ENCODE measurements at places on chromosomes 13 and 19.

DNA sequence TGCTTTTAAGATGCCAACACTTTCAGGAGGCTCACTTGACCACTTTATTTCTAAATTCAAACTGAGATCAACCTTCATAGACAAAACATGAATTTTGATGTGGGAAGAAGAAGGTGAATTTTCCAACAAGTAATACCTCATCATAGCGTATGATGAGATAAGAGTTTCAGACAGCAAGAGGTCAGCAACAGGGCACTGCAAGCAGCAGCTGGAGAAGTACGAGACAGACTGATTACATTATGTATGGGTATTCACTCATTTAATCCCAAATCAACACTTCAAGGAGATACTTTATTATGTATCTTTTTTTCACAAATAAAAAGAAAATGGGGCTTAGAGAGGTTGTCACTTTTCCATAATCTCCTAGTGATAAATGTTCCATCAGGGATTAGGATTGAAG, 389.8 kb downstream of the TBC1D4 start:
- no peak for DNase-seq

DNA sequence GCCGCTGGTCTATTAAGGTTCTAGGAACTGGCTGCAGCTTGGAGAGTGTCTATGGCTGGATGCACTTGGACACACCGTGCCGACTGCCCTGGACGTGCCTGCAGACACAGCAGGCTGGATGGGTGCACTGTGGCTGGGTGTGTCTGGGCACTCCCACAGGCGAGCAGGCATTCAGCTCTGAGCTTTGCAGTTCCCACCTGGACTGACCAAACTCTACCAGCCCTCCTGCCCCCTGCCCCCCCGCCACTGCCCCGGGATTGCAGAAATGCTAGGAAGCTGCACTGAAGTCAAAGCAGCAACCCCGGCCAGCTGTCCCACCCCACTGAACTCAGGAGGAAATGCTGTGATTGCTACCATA, 7.0 kb upstream of the LRP3 start:
- DNase-seq = no peak

- DNase-seq = no peak
These were observed 60.8 kb upstream of the IPO5 start for GRCh38 chr13:97892717-97893116.

DNA sequence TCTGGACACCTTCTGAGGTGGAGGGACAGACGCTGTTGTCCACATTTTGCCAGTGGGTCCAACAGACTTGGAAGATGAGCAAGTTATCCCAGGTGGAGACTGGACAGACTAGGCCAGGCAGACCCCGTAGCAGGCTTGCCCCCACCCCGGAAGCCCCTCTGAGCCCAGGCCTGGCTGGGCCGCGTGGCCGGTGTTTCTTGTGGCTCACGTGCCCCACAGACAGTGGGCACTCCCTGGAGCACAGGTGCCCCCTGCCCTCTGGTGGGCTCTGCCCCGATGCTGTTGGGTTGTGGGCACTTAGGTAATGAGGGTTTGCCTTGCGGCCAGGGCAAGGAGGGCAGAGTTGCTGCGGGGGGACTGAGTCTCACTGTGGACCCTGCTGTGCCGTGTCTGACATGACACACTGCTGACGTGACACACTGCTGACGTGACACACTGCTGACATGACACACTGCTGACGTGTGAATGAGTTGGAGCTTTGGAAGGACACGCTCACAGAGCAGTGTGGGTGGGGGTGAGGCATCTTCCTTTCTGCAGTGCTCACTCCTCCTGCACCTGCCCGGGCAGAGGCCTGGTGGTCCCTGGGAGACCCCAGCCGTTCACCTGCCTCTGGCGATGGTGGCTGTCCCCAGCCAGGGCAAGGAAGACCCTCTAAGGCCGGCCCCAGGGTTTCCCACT, 25.1 kb downstream of the DOT1L start:
- no peak for DNase-seq

- DNase-seq = no peak
These were observed 699 bp downstream of the PTOV1 start for GRCh38 chr19:49851456-49852259.

- no peak for DNase-seq
These were observed 26.4 kb downstream of the CDK8 start for GRCh38 chr13:26280295-26280694.

GRCh38 chr19:54431255-54431838, 16.1 kb downstream of the TTYH1 start:
- no peak for DNase-seq

- no peak for DNase-seq
These were observed 12.7 kb upstream of the GAS6 start for GRCh38 chr13:113876346-113877148.

- peak; percentile 40 for DNase-seq
These were observed 9.9 kb upstream of the ACSBG2 start for GRCh38 chr19:6125571-6125989.

- DNase-seq = no peak
These were observed 727 bp downstream of the CERS1 start for GRCh38 chr19:18895038-18895823.

DNA sequence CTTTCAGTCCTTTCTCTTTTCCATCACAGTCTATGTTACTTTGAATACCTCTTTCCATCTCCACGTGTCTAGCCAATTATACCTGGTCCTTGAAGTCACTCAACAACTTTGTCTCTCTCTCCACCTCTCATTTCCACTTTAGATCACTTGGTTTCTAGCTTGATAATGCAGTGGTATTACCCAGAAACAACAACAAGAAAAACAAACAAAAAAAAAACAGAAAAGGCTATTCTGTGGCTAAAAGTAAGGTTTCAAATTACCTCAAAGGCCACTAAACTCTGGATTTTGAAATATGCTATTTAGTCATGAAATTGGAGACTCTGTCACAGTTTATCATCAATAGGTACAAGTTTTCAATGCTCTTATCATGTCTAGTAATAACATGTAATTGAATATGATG, 184.8 kb downstream of the PCDH9 start:
- DNase-seq = no peak

- no peak for DNase-seq
These were observed 103.5 kb upstream of the SPRY2 start for GRCh38 chr13:80444240-80445015.

DNA sequence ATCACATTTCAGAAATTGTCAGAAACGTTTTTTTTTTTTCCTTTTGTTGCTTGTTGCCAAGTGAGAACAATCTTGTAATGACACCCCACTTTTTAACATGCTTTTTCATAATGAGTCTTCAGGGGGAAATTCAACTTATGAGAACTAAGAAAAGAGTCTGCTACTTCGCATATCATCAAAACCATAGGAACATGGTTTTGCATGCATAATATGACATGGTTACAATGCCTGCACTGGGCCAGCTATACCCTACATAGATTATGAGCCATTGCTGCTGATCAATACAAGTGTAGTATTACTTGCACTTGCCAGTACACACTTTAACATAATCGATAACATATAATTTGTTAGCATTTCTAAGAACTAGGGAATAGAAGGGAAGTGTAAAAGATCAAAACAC, 191.0 kb upstream of the NBEA start:
- DNase-seq = no peak

- DNase-seq = no peak
These were observed 46.4 kb downstream of the SOX1 start for GRCh38 chr13:112113348-112113747.

- no peak for DNase-seq
These were observed 2.9 kb downstream of the ANKRD27 start for GRCh38 chr19:32671883-32672593.

DNA sequence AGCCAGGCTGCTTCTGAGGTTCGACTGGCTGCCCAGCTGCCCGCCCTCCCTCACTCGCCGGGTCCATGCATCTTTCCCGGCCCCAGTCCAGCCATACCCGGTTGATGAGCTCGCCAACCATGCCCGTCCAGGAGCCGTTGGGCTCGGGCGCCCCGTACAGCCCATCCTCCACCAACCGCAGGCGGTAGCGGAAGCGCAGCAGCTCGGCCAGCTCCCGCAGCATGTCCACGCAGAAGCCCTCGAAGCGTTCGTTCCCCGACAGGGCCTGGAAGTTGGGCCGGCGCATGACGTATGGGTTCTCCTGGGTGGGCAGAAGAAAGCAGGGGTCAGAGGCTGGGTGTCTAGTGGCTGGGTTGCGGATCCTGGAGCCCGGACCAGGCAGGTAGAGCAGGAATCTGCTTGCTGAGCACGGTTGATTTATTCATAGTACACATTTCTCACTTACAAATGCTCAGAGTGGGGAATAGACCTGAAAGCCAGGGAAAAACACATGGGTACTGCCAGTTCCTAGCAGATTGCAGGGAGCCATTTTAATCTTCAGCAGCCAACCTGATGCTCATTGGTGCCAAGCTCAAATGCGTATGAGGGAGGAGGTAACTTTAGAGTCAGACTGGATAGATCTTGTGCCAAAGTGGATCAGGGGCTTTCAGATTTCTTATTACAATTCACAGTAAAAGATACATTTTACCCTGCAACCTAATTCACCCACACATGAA, 27.4 kb downstream of the GRIK5 start:
- no peak for DNase-seq

GRCh38 chr19:19278315-19278714, 5.2 kb upstream of the TM6SF2 start:
- no peak for DNase-seq

GRCh38 chr13:31001647-31002046, 69.2 kb downstream of the TEX26 start:
- DNase-seq = no peak

GRCh38 chr13:42996584-42996983, 4.5 kb upstream of the EPSTI1 start:
- DNase-seq = no peak

DNA sequence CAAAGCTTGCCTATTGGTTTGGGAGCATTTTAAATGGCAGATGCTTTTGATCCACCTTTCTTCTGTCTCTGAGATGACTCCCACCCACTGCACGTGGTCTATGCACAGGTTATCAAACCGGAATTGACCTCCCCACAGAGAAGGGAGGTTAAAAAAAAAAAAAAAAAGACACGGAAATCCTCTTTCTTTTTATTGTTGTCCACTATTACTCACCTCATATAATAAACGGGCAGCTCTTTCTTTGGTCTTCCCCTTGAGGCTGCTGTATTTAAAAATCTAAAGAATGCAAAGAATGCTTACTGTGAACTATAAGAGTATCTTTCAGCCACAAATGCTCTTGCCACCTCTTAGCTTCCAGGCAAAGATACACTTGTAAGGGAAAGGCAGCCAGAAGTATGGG, 329.7 kb downstream of the NDFIP2 start:
- DNase-seq = no peak

DNA sequence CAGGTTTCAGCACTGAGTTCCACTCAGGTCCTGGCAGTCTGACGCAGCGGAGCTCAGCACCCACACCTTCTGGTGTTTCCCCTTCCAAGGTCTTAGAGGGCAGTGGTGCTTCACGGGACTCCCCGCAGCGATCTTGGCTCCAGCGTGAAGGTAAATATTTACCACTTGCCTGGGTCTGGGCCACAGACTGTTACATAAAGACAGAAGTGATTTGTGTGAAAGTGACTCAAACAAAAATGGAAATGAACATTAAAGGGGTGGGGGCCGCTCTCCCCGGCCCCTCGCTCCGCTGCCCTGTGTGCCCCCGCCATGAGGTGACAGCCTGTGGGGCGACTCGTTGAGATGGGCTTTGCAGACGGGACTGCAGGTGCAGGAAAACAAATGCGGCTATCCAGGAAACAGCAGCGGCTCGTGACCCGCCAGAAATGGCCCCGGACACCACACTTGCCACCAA, 55.0 kb downstream of the GGACT start:
- DNase-seq = no peak

DNA sequence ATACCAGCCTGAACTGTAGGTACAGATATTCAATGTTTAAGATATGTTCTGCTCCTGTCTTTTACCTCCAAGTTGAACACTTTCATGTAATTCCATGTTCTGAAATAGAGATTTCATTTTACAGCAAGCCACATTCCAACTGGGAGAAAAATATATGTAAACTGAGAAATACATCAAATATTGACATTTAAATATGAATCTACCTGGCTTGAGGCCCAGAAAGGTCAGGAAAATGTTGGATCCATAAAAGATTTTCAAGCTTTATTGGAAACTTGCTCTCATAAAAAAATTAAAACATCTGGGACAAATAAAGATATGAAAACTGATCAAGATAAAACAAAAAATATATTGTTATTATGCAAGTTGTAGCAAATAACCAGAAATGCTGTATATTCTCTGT, 1078.7 kb upstream of the ATXN8OS start:
- DNase-seq = no peak

DNA sequence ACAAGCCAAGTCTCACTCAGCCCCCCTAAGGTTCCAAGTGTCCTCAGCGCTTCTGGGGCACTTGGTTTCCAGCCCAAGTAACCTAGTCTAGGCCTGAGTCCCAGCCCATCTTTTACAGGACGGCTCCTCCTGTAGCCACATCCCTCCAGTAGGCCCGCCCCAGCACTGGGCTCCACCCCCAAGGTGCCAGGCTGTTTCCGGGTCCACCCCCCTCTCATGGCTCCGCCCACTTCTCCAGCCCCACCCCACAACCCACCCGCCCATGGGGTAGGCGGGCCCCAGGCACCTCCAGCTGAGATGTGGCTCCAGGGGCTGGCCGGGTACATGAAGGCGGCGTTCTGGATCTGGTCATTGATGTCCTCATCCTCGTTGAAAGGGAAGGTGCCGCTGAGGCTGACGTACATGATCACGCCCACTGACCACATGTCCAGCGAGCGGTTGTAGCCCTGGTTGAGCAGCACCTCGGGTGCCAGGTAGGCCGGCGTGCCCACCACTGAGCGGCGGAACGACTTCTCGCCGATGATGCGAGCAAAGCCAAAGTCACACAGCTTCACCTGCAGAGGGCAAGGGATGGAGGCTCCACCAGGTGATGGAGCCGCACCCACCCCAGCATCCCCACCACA, 17.2 kb upstream of the DACT3 start:
- no peak for DNase-seq
